ENCODE measurements at places on chromosomes 3 and 15.
A peak's percentile ranks its signal among the peaks of the same experiment; 100 is the strongest.

DNA sequence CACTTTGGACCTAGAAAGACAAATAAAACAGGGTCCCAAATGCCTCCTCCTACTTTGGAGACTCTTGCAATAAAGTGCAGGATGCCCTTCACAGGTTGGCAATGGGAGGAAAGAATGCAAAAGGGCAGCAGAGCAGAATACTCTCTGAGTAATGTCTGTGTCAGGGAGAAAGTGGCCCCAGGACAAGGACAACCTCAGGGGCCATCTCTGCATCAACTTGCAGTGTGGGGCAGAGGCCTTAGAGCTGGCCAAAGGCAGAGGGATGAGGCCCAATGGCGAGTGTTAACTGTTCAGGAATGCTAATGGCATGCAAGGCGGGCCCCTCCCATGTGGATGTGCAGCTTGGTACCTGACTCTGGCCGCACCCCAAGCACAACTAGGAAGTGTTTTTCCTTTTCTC lies 8.4 kb downstream of the UPK1B start:
- peak; percentile 89 for DNase-seq

- DNase-seq: no peak
Observed at GRCh38 chr15:101329309-101329863, 34.3 kb upstream of the SNRPA1 start.

DNA sequence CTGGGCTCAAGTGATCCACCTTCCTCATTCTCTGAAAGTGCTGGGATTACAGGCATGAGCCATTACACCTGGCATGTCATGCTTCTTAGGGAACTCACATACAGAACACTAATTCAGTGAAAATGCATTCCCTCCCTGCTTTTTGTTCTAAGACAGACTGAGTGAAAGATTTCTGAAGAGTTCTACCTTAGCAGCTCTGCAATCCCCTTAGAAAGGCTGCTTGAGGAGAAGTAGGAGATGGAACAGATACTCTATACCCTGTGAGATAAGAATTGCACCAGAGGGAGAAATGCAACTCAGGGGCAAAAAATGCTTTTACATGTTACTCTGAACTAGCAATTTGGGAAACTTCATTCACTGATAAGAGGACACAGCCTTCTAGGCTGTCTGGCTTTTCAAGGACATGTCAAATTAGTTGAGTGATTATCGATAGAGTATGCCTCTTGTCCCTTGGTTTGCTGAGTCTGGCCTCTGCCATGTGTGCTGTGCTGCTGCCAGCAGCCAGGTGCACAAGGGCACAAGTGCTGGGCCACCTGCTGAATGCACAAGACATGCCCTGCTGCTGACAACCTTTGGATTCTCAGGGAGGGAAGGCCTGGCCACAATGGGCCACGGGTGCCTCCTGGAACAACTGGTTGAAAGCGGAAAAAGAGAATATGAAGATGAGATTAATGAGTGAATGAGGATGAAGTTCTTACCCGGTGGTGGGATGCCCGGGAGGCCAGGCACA lies 17.8 kb downstream of the UQCC5 start:
- no peak for DNase-seq

GRCh38 chr3:144362126-144362525 lies 390.5 kb downstream of the DIPK2A start:
- DNase-seq: peak; percentile 28

DNA sequence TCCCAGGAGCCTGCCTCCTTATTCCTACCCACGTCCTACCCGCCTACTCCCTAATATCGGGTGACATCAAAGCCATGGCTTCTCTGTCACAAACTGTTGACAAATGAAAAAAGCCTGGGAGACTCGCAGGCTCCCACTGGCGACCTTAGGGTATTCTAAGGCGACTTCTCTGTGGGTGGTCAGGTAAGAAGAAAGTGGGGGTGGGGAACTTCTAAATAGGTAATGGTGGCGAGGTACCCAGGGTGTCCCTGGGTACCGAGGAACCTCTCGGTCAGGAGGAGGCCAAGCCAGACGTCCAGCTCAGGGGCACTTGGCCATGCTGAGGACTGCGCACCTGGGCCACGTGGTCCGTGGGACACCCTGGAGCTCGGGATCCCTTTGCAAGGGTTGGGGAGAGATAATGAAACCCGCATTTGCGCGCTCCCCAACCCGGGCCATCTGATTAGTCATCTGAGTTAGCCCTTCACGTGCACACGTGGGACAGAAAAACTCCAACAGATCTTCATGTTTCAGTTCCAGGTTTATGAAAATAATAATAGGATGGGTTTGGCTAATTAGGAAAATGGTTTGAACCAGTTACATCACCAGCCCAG lies 78.2 kb downstream of the NR2F2 start:
- DNase-seq: no peak

DNA sequence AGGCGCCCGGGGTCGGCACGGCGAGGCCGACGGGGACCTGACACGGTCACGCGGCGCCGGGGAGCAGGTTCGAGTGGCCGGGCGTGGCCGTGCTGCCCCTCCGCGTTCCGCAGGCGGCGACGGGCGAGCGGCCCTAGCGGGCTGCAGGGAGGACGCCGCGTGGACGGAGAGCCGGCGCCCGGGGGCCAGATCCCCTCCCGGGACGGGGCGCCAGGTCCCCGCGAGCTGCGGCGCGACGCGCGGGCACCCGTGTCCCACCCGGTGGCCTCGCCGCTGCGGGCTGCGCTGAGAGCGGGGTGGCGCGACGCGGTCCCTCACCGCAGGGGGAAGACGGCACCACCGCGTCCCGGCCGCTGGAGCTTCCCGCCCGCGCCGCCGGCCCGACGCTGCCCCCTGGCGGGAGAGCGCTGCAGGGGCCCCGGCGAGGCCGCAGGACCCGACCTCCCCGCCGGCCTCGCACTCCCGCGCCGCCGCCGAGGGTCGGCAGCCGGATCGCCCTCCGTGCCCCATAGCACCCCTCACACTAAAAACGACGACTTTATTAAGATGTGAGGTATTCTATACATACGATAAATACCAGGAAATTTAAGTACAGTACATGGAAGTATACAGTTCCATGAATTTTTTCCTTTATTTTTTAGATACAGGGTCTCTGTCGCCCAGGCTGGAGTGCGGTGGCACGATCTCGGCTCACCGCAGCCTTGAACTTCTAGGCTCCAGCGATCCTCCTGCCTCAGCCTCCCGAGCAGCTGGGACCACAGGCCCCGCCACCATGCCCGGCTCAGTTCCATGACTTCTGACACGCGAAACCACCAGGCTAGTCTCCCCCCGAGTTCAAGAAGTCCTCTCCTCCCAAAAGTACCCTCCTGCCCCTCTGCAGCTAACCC lies 1.3 kb upstream of the PIGZ start:
- peak; percentile 66 for DNase-seq

GRCh38 chr3:47405820-47406761 lies 25.3 kb downstream of the PTPN23 start:
- no peak for DNase-seq

- DNase-seq: peak; percentile 54
Observed at GRCh38 chr3:3683261-3683660, 116.0 kb upstream of the LRRN1 start.

- peak; percentile 57 for DNase-seq
Observed at GRCh38 chr3:10983219-10983916, 9.2 kb upstream of the SLC6A1 start.
